HTR-8/SVneo (cell line): ENCODE measurements at places on chromosomes 16 and 17.

GRCh38 chr17:80899402-80900268, 92.0 kb upstream of the CHMP6 start:
- peak; percentile 66 for DNase-seq

DNA sequence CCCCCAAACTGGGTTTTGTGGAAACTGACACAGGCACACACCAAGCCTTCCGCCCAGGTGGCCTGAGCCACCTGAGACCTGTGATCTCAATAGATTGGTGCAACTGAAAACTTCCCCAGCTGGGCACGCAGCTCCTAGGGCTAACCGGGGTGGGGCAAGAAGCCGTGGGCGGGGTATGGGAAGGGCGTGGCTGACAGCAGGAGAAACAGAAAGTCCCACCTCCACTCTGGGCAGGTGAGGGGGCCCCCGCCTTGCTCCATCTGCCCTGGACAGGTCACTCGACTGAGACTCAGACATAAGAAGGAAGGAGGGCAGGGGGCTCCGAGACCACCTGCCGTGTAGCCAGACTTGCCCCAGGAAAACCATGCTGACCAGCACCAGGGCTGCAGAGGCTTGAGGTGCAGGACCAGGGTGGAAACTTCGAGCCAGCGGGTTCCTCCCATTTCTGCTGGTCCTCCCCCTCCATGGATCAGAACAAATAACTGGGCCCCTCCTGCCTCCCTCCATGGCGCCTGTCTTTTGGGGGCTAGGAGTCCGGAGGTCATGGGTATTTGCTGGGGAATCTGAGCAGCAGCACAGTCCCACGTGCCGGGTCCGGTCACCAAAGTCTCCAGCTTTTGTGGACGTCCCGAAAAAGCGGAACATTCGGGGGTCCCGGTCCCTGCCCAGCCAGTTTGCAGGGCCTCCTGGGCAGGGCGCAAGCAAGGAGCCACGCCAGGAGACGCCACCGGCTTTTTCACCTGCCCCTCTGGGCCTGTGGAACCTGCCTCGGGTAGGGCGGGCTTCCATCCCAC, 1.3 kb downstream of the TIMP2 start:
- no peak for DNase-seq

DNA sequence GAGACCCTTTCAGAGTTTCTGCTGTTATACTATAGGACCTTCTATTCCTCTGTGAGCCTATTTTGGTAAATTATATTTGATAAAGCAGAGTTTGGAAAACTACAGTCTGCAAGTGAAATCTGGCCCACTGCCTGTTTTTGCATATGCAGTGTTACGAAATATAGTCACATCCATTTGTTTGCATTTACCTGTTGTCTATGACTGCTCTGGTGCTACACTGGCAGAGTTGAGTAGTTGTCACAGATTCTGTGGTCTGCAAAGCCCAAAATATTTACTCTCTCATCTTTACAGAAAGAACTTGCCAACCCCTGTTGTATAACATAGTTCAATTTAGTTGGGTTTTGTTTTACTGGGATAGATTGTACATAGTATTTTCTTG, 42.3 kb downstream of the TNRC6A start:
- DNase-seq: no peak

- DNase-seq: no peak
Observed at GRCh38 chr17:15112846-15113617, 152.1 kb downstream of the PMP22 start.

DNA sequence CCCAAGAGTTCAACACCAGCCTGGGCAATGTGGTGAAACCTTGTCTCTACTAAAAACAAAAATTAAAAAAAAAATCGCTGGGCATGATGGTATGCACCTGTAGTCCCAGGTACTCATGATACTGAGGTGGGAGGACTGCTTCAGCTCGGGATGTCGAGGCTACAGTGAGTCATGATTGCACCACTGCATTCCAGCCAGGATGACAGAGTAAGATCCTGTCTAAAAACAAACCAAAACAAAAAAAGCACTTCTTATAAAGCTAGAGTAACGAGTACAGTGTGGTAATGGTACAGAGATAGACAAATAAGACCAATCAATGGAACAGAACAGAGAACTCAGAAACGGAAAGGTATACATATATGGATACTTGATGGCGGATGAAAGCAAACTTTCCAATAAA, 4.4 kb downstream of the NSMCE1 start:
- no peak for DNase-seq

DNA sequence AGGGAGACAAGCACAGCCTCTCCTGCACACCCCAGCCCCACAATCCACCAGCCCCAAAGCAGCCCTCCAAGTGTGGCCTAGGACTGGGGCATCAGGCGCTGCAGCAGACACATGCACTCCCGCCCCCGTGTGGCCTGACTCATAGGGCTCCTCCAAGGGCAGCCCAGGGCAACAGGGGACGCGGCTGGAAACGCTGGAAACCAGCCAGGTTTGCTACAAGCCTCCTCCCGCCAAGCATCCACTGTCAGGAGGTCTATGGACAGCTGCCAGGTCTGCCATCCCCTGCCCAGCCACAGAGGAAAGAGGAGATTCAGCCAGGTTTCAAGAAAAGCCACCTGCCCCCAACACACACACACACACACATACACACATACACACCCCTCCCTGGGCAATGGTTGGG, 25.8 kb downstream of the SRCIN1 start:
- peak; percentile 94 for DNase-seq

- DNase-seq: no peak
Observed at GRCh38 chr16:10753670-10754069, 10.0 kb downstream of the NUBP1 start.

- no peak for DNase-seq
Observed at GRCh38 chr17:74054249-74054648, 149.2 kb upstream of the RPL38 start.

DNA sequence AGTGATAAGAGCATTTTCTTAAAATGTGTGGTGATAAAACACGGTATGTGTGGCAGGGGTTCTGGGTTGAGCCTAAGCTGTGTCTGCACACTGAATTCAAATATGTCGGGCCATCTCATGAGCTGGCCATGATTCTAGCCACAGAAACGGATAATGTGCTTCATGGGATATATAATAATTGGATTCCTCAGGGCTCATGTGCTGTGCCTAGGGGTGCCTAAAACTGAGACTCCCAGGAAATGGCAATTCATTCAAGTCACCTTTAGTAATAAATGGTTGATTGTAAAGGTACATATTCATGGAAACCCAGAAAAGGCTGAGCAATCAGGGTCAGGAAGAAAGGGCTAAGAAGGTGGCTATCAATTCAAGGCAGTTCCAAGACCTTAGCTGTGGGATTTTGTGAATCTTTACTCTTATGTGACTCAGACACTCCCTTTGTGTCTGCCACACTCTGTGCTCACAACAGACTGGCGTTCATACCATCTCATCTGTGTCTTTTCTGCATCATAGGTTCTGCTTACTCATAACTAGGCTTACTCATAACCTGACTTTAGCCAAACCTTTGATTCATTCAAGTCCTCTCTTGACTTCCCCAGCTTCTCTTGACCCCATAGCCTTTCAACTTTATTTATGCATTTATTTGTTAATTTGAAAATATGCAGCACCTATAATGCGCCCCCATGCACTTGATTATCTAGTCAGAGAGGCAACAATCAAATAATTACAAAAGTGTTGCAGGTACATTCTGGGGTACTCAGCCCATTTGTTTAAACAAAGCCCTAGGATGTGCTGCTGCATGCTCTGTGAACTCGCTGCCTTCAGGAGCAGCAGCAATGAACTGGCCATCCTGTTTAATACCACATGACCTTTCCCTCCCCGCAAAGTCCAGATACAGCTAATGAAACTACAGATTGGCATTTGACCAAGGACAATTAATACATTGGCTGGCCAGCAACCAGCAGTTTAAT, 28.4 kb upstream of the MED13 start:
- DNase-seq: peak; percentile 59

- DNase-seq: no peak
Observed at GRCh38 chr17:348012-348411, 4.6 kb downstream of the RPH3AL start.

DNA sequence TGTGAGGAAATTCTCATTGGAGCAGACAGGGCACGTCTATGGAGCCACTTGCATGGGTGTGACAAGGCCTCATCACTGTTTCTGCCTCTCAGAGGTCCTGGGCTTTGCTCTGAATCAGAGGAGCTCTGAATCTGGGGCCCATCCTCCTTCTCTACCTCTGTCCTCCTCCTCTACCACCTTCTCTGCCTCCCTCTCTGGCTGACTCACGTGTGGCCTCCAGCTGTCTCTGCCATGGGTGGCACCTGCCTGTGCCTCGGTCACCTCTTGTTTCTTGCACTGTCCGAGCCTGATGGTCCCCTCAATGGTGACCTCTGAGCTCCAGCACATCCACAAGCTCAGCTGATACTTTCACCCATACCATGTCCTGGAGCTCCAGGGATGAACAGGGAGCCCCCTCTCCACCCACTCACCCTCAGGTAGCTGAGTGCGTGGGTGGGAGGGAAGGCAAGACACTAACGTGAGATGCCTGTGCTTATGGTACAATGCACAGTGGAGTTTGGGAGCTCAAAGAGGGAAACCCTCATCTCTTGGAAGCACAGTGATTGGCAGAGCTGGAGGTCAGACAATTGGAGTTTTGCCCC, 116.4 kb upstream of the CRHR1 start:
- DNase-seq: no peak

DNA sequence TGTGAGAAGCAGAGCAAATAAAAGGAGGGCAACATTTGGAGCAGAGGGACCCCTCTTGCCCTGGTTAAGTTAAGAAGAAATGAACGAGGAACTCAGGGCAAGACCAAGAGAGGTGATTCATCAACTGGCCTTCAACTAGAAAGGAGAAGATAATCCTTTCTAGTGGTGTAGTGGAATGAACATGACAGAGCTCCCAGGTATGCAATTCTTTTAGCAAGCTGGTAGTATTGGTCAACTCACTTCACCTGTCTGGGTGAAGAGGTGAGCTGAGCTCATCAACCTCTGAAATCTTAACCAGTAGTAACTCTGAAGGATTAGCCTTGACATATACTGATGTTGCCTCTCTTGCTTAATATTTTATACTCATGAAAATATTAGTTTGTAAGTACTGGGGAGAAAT, 1024.7 kb upstream of the GOT2 start:
- DNase-seq: no peak

GRCh38 chr16:84774810-84775209, 45.0 kb upstream of the CRISPLD2 start:
- DNase-seq: no peak

- DNase-seq: no peak
Observed at GRCh38 chr17:60147553-60148223, 2.1 kb upstream of the CA4 start.

- DNase-seq: peak; percentile 58
Observed at GRCh38 chr17:19398301-19399181, 11.6 kb upstream of the MFAP4 start.

DNA sequence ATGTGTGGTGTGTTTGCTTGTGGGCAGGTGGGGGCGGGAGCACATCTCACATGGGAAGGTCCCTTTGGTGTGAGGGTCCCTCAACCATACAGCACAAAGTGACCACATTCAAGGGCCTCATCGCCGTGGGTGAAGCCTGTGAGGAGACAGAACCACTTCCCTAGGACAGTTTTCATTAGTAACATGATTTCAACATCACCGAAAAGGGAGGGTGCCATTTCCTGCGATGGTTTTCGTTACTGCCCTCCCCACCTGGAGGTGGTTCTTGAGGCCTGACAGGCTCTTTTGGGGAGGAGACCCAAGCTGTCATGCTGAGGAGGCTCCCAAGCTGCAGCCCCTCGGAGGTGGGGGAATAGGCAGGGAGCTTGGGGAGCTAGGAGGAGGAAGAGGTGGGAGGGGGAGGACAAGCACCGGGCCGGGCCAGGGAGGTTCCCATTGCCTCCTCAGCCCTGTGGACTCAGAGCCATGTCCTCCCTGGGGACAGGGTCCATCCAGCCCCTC, 9.5 kb downstream of the CD300LB start:
- no peak for DNase-seq

DNA sequence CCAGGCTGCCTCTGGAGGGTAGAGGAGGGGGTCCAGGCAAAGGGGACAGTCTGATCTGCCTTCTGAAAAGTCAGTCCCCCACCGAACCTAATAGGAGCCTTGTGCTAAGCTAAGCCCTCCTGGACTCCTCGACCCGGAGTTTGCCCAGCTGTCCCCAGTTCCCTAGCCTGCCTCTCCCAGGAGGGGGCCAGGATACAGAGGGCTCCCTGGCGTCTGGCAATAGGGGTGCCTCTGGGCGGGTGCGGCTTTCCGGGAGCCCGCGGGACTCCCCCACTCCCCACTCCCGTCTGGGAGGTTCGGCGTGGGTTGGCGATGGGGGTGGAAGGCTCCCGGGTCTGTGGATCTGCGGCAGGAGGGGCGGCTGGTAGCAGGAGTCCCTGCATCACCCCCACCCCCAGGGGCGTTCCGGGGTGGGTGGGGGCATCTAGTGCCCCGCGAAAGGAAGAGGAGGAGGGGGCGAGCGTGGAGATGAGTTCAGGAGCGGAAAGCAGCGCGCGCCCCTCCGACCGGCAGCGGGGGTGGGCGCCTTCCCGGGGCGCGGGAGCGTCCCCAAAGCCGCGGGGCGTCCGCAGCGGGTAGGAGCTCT, 1.2 kb downstream of the GSG1L start:
- DNase-seq: no peak

DNA sequence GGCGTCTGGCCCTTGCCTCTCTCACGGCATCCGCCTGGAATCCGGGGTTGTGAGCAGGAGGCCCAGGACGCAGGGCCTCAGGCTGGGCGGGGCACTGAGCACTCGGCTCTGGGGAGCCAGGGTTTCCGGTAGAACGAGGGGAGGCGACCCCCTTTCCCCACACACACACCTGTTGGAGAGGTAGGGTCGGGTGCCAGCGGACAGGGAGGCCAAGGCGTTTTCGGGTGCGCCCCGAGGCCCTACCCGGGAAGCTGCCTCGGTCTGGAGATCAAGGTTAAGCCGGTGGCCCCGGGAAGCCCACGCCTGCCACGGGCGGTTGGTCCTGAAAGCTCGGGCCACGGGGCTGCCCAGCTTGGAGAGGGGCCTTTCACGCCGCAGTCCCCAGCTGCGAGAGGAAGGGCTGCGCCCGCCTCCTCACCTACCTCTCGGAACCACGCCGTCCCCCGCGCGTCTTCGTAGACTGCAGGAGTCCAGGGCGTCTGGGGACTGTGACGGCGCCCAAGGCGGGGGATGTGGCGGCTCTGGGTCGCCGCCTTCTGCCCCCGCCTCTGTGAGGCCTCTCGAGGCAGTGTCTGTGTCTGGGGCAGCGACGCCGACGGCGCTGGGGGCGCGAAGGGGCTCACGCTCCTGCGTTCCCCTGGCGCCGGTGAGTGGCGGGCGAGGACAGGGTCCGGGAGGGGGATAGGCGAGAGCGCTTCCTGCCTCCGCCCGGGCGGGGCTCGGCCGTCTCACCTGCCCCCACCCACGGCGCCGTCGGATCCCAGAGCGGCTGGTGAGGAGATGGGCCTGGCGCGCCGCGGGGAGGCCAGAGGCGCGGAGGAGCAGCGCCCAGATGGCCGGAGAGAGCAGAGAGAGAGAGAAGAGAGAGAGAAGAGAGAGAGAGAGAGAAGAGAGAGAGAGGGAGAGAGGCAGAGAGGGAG, 20.3 kb upstream of the HOXB9 start:
- DNase-seq: peak; percentile 86

DNA sequence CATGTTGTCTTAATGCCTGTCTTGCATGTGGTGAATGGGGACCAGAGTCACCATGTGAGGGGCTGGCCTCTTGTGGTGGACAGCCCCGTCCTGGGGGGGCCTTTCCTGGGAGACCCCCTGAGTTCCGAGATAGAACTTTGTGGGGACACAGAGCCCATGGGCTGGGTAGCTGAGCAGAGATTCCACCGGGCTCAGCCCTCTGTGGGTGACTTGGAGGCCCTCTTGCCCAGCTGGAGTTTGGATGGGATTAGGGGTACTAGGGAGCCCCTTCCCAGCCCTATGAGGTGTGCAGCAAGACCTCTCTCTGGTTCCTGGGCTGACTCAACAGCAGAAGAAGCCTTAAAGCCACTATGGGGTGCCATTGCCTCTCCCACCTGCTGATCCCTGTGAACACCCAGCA, 38.1 kb downstream of the MRC2 start:
- DNase-seq: no peak
